ENCODE measurements at places on chromosomes 2 and 18. TPM values are rescaled to one million over a fixed set of nuclear protein-coding genes. Genes with fewer than 3 reads are reported as not detected.
A peak's percentile ranks its signal among the peaks of the same experiment; 100 is the strongest.

EFR3B gene
- 0.48 TPM for total RNA-seq

SRD5A2 gene
- not detected for total RNA-seq

GRCh38 chr2:2683606-2684224 is 352.6 kb upstream of the MYT1L start:
- no peak overlapping the region for H3K4me3 ChIP-seq
- DNase-seq: no peak
- no peaks in the 10 kb centered on the region for H3K36me3 ChIP-seq
- peaks cover 2% of the 10 kb centered on the region for H3K27me3 ChIP-seq
- H3K27ac ChIP-seq: no peak overlapping the region
- H3K4me1 ChIP-seq: no peaks in the 10 kb centered on the region

DNA sequence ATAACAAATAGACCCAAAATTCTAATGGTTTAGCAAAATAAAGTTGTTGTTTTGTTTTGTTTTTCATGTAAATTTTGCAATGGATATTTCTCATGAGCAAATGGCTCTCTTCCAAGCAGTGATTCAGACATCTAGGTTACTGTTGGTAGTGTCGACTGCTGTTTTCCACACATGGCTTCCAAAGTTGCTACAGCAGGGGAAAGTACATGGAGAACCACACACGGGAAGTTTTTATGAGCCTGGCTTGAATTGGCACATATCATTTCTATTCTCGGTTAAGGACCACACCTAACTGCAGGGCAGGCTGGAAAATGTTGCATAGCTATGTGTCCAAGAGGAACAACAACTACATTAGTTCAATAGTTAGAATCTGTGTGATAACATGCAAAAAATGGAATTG is 262.1 kb downstream of the GALNT13 start:
- no peak for DNase-seq
- H3K4me1 ChIP-seq: no peaks in the 10 kb centered on the region
- H3K27ac ChIP-seq: no peak overlapping the region
- no peaks in the 10 kb centered on the region for H3K27me3 ChIP-seq
- no peaks in the 10 kb centered on the region for H3K36me3 ChIP-seq
- no peak overlapping the region for H3K4me3 ChIP-seq

DNA sequence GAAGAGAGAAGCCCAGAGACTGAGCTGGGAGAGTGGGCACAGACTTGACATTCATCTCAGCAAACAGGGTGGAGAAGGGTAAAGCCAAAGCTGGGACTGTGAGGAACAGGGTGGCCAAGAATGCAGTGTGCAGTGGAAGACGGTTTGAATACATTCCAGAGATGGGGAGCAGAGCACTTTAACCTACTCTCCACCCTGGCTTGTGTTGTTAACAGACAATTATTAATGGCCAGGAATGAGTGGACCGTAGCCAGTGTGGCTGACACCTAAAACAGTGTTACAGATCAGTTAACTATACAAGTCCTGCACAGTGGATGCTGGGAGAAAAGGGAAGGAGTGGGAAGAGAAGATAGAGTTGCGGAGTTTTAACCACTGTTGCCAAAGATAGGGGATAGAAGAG is 7.4 kb upstream of the NAB1 start:
- no peak overlapping the region for H3K4me3 ChIP-seq
- no peak overlapping the region for H3K27ac ChIP-seq
- peaks cover 1% of the 10 kb centered on the region for H3K27me3 ChIP-seq

GRCh38 chr2:73202156-73203054 is at the start of gene NOTO:
Gene NOTO (plus strand): TSS chr2:73202574. CDS start chr2:73202667, 93 bp downstream.
- no peak within 1 kb of the TSS for H3K27ac ChIP-seq
- no peaks in the 10 kb centered on the region for H3K4me1 ChIP-seq
- DNase-seq: no peak
- no peaks in the 10 kb centered on the region for H3K36me3 ChIP-seq

DNA sequence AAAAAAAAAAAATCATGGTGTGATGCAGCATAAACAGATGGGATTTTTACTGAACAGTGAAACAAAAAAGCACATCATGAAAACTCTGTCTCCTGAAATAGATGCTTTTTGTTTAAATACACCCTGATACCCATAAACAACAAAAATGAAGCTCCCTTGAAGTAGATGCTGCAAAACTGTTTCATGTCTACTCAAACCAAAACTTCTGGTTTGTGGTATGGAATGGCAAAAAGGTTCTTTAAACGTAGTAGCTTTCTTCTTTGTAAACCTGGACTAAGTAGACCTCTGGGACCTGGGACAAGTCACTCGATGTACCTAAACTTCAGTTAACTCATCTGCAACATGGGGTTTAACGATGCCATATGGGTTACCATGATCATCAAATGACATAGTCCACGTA is 64.4 kb upstream of the RAPH1 start:
- peaks cover 2% of the 10 kb centered on the region for H3K27me3 ChIP-seq
- H3K4me3 ChIP-seq: no peak overlapping the region
- no peak overlapping the region for H3K27ac ChIP-seq
- H3K36me3 ChIP-seq: no peaks in the 10 kb centered on the region

DNA sequence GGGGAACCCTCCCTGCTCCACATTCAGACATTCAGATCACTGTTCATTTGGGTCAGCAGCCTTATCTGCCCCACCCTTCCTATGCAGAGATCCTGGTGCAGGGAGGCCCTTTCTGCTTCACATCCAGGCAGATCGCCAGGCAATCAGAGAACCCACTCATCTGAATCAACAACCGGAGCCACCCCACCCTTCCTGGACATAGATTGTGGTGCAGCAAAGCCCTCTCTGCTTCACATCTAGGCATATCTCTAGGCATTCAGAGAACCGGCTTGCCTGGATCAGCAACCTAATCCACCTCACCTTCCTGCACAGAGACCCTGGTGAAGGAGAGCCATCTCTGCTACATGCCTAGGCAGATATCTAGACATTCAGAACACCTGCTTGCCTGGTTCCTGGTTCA is 184.5 kb upstream of the CNTNAP5 start:
- no peaks in the 10 kb centered on the region for H3K36me3 ChIP-seq
- DNase-seq: no peak
- H3K27ac ChIP-seq: no peak overlapping the region

GRCh38 chr2:130827502-130828251 is 9.0 kb upstream of the ARHGEF4 start:
- H3K4me1 ChIP-seq: peaks cover 26% of the 10 kb centered on the region
- peak; percentile 66 for DNase-seq
- H3K4me3 ChIP-seq: peak overlapping the region; percentile 39
- peaks cover 4% of the 10 kb centered on the region for H3K27me3 ChIP-seq
- H3K36me3 ChIP-seq: no peaks in the 10 kb centered on the region

GRCh38 chr18:12515550-12515949 is 107.8 kb downstream of the PRELID3A start:
- peaks cover 23% of the 10 kb centered on the region for H3K4me1 ChIP-seq
- peak overlapping the region; percentile 43 for H3K27ac ChIP-seq
- H3K36me3 ChIP-seq: peaks cover 13% of the 10 kb centered on the region
- H3K4me3 ChIP-seq: no peak overlapping the region

DNA sequence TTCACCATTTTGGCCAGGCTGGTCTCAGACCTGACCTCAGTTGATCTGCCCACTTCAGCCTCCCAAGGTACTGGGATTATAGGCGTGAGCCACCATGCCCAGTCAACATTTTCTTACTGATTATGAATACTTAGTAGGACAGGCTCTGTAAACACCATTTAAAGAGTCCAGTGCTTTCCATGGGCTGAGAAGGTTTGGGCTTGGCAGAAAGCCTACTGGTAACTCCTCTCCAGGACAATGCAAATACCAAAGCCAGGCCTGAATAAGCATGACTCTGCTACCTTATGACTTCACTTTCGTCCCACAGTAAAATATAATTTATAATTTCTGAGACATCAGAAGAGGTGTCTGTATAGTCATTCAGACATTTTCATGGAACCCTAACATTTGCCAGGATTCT is 60.2 kb upstream of the FAM117B start:
- H3K27ac ChIP-seq: no peak overlapping the region
- H3K36me3 ChIP-seq: no peaks in the 10 kb centered on the region
- no peaks in the 10 kb centered on the region for H3K4me1 ChIP-seq

GRCh38 chr18:27014841-27015240 is 149.3 kb upstream of the AQP4 start:
- no peaks in the 10 kb centered on the region for H3K27me3 ChIP-seq
- no peaks in the 10 kb centered on the region for H3K4me1 ChIP-seq
- no peak overlapping the region for H3K27ac ChIP-seq
- no peak overlapping the region for H3K4me3 ChIP-seq

DNA sequence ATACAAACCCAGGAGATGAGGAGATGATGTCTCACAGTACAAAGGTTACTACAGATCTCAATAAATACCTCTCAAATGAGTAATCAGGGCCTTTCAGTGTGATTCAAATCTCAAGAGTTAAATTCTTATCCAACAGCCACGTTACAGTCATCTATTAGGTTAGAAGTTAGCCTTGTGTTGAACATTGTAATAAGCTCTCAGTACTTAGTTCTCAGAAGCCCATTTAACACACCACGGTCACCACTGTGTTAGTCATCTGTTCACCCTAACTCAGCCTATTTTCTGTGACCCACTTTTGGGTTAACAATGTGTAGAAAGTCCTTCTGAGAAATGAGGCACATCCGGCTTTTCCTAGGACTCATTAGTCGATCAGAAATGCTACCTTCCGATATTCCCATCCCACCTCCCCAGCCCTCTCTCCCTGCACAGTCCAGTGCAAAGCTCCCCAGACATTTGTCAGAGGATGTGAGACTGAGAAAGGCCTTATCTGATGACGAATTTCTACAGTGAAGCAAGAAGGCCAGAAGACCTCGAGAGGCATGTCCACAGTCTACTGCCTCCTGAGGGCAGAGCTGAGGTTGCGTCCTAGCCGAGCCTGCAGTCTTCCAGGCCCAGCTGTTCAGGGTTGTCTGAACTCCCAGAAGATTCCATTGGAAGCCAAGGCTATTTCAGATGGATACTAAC is 92.6 kb downstream of the ACTR2 start:
- peaks cover 3% of the 10 kb centered on the region for H3K27me3 ChIP-seq
- peak; percentile 98 for DNase-seq
- H3K4me1 ChIP-seq: peaks cover 42% of the 10 kb centered on the region
- H3K4me3 ChIP-seq: peak overlapping the region; percentile 83
